ENCODE measurements at places on chromosomes 1 and 21. TPM values are rescaled to one million over a fixed set of nuclear protein-coding genes. Genes with fewer than 3 reads are reported as not detected.

GRCh38 chr1:58062635-58063034, 483.9 kb downstream of the OMA1 start:
- DNase-seq = no peak

DNA sequence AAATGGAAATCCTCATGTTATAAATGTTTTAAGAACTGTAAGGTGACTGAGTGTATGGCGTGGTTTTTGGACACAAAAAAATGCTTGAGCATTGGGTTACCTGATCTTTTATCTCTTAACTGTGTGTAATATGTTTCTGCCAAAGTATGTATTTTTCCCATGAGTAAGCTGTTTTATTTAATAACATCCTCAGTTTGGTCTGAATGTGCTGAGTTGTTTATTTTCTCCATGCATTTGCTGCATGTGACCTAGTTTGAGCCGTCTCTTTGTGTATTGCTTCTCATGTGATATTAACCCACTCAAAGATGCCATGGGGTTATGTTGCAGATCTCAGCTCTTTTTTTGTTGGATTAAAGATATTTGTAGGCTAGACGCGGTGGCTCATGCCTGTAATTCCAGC, 6.1 kb upstream of the LYPLA2 start:
- no peak for DNase-seq

DNA sequence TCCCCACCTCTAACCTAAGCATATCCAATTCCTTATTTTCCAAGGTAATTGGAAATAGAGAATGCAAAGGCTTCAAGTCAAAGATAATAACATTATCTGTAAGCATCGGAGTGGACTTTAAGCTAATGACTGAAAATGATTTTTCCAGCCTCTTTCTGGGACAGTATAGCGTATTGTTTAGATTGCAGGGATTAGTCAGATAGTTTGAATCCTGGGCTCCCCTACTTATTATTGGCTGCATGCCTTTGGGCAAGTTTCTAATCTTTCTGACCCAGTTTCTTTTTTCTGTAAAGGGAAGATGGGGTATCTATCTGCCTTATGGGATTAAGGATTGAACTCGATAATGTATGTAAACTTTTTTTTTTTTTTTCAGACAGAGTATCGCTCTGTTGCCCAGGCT, 1.5 kb upstream of the CDC20 start:
- no peak for DNase-seq

- DNase-seq = no peak
Measured at GRCh38 chr1:231419147-231419546, 2.9 kb downstream of the EGLN1 start.

- DNase-seq = no peak
Measured at GRCh38 chr21:29323189-29323588, 24.5 kb downstream of the BACH1 start.

TRIM46 gene
- 0.26 TPM for total RNA-seq

DNA sequence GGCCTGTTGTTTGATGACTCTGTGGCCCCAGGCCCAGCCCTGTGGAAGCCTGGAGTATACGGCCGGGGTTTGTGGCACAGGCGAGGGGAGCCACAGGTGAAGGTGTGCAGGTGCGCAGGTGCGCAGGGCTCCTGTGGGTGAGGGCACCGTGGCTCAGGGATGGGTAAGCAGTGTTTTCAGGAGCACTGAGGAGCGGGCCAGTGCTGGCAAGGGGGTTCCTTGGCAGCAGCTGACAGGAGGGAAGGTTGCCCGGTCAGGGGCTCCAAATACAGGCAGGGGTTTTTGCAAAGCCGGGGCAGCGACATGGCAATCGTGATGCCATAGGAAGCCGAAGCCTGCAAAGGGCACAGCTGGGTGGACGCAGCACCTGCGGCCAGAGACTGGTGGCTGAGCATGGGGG, 20.7 kb downstream of the AGPAT3 start:
- DNase-seq = no peak

DNA sequence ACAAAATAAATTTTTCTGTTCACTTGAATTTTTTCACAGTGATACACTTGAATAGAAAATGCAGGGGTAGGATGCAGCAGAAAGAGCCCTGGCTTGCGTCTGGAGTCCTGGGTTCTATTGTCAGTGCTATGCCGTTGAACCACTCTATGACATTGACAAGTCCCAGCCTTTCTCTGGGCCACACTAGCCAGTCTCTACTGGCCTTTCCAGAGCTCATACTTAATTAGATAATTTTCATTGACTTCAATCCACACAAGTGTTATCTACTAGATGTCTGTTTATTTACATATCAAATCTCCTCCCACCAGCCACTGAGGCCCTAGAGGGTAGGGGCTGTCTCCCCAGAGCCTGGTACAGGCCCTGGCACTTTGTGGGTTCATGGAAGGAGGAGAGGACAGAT, 15.5 kb upstream of the CELA3B start:
- DNase-seq = no peak

LMNA gene
- 369 TPM for total RNA-seq

GRCh38 chr1:30756206-30756544, 1.4 kb downstream of the LAPTM5 start:
- DNase-seq = no peak

KPRP gene
- total RNA-seq = not detected

GRCh38 chr1:48645883-48646282, 130.8 kb downstream of the BEND5 start:
- no peak for DNase-seq

CA6 gene
- total RNA-seq = not detected

DNA sequence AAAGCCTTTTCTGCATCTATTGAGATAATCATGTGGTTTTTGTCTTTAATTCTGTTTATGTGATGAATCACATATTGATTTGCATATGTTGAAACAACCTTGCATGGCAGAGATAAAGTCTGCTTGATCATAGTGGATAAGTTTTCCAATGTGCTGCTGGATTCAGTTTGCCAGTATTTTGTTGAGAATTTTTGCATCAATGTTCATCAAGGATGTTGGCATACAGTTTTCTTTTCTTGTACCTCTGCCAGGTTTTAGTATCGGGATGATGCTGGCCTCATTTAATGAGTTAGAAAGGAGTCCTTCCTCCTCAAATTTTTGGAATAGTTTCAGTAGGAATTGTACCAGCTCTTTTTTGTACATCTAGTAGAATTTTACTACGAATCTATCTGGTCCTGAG, 55.0 kb downstream of the COL24A1 start:
- DNase-seq = no peak

- DNase-seq = no peak
Measured at GRCh38 chr21:43268086-43268803, 99.4 kb downstream of the CRYAA start.

DNA sequence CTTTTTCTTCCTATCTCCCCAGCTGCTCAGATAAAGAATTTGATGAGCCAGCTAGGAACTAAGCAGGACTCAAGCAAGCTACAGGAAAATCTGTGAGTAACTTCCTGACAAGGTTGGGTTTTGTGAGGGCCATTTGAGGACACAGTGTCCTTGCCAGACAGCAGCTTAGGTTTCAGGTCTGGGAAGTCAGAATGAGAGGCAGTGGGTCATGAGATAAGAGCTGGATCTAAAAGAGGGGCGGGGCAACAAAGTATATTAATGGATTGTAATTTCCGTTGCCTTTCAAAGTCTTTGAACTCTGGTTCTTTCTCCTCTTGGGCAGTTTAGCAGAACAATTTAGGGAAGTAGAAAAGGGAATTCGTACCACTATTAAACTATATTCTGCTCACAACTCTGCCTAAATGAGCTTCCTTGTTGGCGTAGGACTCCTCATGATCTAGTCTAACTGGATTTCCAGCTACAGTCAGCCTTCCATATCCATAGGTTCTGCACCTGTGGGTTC, 16.6 kb downstream of the STX12 start:
- DNase-seq = peak; percentile 59

IL19 gene
- total RNA-seq = not detected

DNA sequence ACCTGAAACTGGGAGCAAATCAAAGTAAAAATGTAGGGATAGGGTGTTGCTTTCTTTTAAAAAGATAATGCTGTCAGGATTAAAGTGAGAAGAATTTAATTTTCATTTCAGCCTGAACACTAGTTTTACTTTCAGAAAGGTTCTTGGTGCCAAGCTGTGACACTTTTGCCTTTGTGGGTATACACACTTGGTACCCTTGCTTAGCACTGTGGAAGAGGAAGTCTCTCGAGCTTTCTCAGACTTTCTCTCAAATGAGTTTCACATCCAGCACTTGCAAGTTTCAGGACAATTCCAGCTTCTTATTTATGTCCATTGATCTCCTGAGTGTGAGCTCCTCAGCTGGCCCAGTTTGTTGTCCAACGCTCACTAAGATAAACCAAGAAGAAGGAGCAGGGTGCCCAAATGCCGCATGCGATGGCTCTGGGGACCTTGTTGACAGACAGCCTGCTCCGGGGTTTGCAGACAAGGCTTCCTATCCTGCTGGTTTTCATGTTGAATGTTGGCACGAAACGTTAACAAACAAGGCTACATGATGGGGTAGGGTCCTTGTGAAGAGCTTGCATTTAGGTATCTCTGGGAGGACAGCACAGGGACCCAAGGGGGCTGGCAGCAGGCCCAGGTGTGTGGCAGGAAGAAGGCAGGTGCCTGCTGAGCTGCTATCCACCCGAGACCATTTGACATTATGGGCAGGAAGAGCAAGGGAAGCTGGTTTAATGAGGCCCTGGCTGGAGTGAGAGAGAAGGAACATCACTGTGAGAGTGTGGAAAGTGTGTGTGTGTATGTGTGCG, 79.7 kb downstream of the POFUT2 start:
- DNase-seq = no peak

CFAP74 gene
- not detected for total RNA-seq

CDA gene
- 2.3 TPM for total RNA-seq

DNA sequence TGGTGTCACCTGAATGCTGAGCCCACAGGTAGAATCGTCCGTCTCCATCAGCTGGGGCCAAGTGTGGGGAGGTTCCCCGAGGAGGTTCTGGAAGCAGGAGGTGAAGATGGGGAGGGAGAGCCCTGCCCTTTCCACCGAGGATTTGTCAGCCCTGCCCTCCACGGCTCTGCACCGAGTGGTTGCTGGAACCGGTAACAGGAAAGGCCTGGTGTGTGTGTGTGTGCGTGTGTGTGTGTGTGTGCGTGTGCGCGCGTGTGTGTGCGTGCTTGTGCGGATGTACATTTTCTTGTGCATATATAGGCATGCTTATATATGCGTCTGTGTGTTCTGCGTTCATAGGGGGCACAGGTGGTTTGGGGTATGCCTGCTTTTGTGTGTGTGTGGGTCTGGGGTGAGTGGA, 3.5 kb downstream of the NBL1 start:
- no peak for DNase-seq

- no peak for DNase-seq
Measured at GRCh38 chr1:64884261-64885040, 81.9 kb downstream of the JAK1 start.

MMP23B gene
- total RNA-seq = 10.0 TPM

GRCh38 chr1:51679435-51679834, 62.5 kb downstream of the OSBPL9 start:
- no peak for DNase-seq

- no peak for DNase-seq
Measured at GRCh38 chr1:57741521-57741920, 317.7 kb upstream of the DAB1 start.

ARHGEF19 gene
- 16.7 TPM for total RNA-seq

PRKAA2 gene
- total RNA-seq = 2.8 TPM

FAM163A gene
- not detected for total RNA-seq

DNA sequence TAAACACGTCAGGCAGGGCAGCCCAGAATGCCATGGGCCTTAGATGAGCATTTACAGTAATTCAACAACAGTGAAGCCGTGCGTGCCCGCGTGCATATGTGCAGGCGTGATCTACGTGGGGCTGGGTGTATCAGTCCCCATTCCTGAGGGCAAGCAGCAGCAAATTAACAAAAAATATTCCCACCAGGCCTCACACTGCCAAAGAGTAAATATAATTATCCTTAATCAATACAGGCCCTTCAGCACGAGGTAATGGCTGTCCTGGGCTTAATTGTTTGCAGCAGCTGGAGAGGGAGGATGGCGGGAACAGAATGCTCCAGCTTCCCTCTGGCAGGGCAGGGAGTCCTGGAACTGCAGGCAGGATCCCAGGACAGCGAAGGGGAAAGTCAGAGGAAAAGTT, 91.8 kb downstream of the DDX20 start:
- DNase-seq = no peak

DNA sequence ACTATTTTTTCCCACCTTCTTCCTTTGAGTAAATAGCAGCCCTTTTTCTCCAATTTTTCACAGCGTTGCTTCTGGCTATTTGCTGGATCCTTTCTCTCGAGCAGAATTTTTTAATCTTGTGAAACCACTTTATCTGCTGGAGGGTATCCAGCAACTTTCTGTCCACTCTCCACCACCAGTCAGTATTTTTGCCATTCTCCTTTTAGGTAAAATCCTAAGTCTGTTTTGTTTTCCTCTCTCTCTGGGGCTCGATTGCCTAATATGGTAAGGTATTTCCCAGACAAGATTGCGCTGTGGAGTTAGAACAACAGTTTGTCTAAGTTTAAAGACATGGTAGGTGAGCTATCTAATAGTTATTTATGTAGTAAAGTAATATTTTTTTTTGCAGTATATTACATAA, 156.9 kb downstream of the PPP1R12B start:
- DNase-seq = peak; percentile 38

GRCh38 chr1:234730770-234731568, 121.0 kb upstream of the IRF2BP2 start:
- no peak for DNase-seq

- no peak for DNase-seq
Measured at GRCh38 chr1:90745972-90746371, 28.9 kb upstream of the BARHL2 start.

DNA sequence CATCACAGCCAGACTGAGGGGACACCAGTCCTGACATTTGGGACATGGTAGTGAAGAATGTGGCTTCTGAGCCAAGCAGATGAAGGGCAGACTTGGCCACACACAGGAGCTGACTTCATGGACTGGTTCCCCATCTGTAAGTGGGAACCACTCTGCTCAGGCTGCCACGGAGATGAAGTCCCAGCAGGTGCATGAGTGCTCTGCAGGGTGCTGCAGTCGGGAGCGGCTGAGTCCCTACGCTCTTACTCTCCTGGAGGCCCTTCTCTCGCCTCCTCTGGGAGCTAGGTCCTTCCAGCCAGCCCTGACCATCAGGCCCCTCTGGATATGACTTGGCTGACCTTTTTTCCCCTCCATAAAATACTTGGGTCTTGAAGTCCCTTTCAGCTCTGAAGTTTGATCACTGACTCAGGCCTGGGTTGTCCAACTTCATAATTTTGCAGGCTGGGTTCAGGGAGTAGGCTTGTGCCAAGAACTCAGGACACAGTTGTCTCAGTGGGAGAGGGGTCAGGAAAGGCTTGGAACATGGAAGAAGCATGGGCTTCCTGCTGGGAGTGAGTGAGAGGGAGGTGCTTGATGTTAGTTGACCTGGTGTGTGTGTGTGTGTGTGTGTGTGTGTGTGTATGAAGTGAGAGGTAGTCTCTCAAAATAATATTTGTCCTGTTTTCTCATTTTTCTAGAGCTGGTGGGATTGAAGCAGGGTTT, 21.0 kb upstream of the EPS8L3 start:
- DNase-seq = no peak

- DNase-seq = no peak
Measured at GRCh38 chr1:48414264-48414663, 57.7 kb downstream of the SPATA6 start.

- DNase-seq = no peak
Measured at GRCh38 chr1:58950897-58951296, 167.1 kb upstream of the JUN start.

- no peak for DNase-seq
Measured at GRCh38 chr1:168976267-168976666, 130.2 kb upstream of the ATP1B1 start.

LRRC53 gene
- not detected for total RNA-seq

ZNF436 gene
- total RNA-seq = 88.8 TPM
